ENCODE measurements at places on chromosomes 13 and 19. TPM values are rescaled to one million over a fixed set of nuclear protein-coding genes. Genes with fewer than 3 reads are reported as not detected.

- no peak for DNase-seq
These were observed 117.6 kb downstream of the USP12 start for GRCh38 chr13:27053902-27054595.

DNA sequence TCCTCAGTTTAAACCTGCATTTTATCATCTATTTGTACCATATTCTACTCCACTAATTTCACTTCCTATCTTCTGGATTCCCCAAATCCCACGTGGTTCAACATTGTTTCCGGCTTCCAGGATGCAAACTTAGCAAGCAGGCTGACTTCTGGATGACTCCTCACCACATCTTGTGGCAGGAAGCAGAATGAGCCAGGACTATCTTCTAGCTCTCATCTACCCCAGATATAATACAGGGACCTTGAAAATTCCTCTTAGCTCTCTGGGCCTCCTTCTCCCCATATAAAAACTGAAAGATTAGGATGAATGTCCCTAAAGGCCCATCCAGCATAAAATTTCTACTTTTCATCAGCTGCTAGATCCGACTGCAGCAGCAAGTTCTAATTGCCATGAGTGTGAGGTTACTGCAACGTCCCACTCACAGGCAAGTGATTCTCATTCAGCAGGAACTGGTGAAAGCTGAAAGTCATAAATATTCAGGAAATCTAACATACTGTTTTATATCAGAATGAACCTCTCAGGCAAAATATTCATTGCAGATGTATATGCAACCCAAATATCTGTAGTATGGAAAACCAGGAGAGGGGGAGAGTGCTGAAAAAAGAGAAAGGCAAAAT is 93.4 kb downstream of the KCTD12 start:
- DNase-seq: no peak

DNA sequence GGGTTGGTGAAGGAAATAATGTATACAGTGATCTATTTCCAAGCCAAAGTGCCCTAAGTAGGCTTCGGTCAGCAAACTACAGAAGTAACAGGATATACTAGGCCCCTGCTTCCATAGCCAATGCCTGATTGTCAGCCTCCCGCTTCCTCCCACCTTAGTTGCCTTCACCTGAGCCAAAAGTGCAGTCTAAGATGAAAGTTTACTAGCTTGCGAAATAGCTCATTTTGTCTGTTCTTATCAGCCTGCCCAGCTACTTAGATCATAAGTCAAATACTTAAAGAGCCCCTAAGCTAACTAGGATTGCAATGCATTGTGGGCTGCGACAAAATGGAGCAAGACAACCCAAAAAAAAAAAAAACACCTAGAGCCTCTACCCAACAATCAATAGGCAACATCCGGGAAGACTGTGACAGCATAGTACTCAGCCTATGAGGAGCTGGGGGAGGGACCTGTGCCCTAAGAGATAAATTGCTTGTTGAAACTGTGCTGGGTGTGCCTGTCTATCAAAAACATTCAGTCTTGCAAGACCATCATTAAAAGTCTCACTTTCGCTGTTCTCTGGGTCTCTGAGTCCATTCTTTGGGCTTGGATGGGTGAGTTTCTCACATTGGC is 454.7 kb upstream of the TSHZ3 start:
- no peak for DNase-seq

DNA sequence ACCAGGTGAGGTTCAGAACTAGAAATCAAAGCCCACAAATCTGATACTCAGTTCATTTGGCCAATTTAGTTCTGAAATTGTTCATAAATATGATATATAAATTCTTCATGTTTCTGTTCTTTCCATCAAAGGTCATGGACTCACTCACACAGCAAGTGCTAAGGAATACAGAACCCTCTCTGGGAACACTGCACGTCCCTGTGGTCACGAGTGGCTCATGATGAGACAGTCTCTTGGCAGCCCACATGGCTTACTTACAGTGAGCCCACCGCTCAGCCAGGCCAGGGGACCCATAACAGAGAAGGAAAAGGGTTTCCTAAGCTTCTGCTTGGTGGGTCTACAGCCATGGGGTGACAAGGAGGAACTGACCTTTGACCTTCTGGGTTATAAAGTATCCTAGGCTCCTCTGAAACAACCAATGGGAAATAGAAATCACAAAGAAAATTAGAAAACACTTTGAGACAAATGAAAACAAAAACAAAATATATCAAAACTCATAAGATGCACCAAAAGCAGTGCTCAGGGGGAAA is 67.4 kb downstream of the CDADC1 start:
- no peak for DNase-seq

- no peak for DNase-seq
These were observed 3.7 kb downstream of the PTOV1 start for GRCh38 chr19:49854378-49855263.

- DNase-seq: no peak
These were observed 6.4 kb downstream of the NUDT15 start for GRCh38 chr13:48043789-48044503.

DNA sequence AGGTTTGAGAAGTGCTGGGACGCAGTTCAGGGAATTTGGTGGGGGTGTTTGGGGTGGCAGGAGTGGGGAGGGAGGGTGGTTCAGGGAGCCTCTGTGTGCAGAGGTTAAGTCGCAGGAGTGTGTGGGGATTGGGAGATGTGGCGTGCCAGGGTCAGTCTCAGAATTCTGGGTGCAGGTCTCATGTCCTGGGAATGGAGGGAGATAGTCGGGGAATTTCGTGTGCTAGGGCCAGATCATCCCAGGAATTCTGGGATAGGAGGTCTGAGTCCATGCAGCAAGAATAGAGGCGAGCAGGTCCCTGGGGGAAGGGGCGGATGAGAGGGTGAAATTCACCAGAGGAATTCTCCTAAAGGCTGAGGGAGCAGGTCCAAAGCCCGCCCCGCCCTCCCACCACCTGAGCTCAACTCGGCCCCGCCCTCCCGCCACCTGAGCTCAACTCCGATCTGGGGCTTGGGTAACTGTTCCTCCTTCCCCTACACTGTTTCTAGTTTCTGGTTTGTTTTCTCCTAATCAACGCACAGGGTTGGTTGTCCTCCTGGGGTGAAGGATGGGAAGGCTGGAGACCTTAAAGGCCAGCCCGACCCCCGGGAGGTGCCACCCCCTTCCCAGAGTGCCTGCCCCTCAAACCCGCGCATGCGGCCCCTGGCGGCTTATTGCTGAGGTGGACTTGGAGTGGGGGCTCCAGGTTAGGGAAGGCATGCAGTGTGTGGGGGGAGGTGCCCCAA is 15.2 kb downstream of the KCNC3 start:
- DNase-seq: no peak

GRCh38 chr19:772730-773436 is 22.0 kb downstream of the MISP start:
- DNase-seq: no peak

Gene NLRP7
- not detected for polyA plus RNA-seq

Gene SERP2
- 11.8 TPM for polyA plus RNA-seq

Gene ZSCAN4
- 0.24 TPM for polyA plus RNA-seq

Gene CBARP
- polyA plus RNA-seq: 3.2 TPM

All from renal pelvis (tissue), 12 donors.